ENCODE measurements at places on chromosomes 1 and 21.
A peak's percentile ranks its signal among the peaks of the same experiment; 100 is the strongest.

- DNase-seq: no peak
Observed at GRCh38 chr1:163069655-163070277, 605 bp downstream of the RGS4 start.

DNA sequence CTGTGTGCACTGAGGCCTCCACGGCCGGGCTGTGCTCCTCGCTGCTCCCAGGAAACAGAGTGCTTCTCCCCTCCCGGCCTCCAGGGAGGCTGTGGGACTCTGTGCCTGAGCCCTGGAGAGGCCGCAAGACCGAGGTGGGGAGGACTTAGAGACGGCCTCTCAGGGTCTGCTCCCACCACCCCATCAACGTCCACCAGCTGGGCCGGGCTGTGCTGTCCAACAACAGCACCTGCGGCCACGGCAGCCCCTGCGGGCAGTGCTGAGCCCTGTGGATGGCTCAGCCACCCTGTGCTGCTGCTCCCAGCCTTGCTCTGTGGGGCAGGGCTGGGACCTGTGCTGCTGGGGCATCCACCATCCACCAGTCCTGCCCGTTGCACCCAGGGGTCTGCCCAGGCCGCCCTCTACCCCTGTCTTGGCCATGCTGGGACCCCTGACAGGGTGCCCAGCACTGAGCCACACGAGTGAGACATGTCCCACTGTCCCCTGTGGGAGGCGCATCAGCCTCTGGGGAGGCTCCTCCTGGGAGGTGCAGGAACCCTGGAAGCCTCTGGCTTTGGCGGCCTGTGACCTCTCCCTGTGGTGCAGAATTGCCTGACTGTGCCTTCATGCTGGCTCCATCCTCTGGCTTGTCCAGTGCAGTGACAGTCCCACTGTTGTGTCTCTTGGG, 31.2 kb upstream of the LRRC3 start:
- DNase-seq: peak; percentile 40

GRCh38 chr21:23138797-23139196, 2140.6 kb downstream of the NCAM2 start:
- no peak for DNase-seq

DNA sequence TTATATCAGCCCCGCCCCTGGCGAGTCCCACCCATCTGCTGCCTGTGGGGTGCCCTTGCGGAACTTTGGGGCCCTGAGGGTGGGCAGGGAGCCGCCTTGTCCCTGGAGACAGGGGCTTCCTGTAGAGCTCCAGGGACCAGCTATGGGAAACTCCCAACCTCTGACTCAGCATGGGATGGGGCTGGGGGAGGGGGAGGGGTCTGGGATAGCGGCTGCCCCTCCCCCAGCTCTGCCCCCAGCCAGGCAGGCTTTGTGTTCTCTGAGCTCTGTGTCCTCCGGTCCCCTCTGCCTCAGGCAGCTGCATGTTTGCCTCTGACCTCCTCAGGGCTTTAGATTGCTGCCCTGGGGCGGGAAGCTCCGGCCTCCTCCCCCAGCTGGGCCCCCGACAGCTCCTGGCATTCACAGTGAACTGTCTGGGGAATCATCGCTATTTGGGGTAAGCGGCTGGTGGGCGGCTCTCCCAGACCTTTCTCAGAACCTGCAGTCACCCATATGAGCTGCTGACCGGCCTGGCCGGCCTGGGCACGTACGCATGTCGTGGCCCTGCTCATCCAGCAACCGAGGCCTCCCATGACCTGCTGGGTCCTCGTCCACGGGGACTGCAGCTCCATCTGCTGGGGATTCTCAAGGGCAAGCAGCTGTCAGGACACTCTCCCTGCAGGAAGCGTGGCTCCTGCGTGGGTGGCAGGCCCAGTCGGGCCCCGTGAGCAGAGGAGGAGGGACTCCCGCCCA, 17.1 kb downstream of the ARHGEF16 start:
- peak; percentile 56 for DNase-seq

DNA sequence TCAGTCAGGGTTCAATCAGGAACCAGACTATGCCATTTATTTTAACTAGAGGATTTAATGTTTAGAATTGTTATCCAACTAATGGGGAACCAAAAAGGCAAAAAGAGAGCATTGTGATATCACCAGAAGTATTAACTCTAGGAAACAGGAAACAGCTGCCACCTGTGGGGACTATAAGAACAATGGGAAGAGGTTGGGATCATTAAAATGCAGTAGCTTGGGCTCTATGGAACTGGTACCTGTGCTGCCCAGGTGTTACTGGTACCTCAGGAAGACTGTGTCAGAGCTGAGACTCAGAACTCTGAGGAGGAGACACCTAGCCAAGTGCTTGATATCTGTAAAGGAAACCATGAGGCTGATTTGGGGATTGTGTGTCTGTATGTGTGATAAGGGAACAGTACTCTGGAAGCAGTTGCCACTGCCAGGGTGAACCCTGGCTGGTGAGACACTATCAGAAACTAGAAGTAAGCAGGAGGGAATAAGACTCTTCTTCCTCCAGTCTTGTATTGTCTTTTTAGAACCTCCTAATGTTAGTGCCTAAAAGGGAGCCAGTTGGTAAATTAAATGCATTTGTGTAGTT, 49.4 kb downstream of the MAN1A2 start:
- DNase-seq: no peak

GRCh38 chr1:117622726-117623125, 16.9 kb downstream of the TENT5C start:
- peak; percentile 15 for DNase-seq

DNA sequence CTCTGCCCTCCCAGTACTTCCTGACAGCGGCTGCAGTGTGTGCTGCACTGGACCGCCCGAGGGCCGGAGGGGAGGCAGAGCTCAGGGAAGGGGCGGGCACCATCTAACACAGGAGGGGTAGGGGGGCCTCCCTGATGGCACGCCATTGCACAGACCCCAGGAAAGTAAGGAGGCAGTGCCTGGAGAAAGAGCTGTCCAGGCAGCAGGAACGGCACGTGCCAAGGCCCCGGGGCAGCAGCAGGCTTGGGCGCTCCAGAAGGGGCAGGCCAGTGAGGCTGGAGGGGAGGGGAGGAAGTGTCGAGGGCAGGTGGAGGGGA, 110.7 kb downstream of the CRYAA start:
- no peak for DNase-seq

DNA sequence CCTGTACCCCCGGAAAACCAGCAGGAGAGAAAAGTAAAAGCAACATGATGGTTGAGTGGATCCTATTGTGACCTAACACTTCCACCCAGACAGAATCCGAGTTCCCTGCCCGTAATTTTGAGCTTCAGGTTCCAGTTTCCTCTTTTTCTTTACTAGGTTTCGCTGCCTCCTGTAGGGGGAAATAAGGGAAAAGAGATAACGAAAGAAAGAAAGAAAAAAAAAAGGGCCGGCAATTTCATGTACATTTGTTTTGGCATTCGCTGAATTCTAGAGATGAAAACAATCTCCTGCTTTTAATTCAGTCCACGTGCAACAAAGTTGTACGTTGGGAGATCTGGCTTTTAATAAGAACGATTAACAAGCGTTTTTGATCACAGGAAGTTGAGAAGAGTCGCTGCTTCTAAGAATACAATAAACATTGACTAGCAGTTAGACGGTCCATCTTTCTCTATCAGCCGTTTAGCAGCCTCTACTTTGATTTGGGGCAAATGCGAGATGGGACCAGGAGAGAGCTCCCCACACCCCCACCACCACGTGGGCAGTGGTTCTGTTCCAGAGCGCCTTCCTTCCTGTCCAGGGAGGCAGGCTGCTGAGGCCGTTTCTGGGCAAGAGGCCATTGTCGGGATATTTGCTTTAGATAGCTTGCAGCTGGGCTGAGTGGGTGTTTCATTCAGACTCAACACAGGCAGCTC, 155.9 kb upstream of the RUNX1 start:
- peak; percentile 52 for DNase-seq

Measured in Peyer's patch (tissue), 4 donors.